ENCODE measurements at places on chromosomes 7 and 10.

GRCh38 chr10:120987359-120987758 lies 136.2 kb downstream of the WDR11 start:
- no peak for DNase-seq

DNA sequence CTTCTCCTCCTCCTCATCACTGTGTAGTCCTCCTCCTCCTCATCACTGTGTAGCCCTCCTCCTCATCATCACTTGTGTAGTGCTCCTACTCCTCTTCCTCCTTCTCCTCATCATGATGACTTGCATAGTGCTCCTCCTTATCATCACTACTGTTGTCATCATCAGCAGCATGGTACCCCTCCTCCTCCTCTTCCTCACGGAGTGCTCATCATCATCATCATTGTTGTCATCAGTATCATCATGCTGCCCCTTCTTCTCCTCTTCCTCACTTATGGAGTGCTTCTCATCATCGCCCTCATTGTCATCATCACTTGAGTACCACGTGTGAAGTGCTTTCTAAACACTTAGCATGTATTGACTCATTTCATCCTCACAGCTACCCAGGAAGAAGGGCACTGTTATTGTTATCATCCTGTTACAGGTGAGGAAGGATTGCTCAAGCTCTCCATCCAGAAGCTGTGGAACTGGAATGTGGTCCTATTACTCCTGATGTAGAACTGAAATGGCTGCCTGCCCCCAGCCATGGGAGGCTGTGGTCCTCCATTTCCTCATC lies 122.8 kb upstream of the SHH start:
- no peak for DNase-seq

DNA sequence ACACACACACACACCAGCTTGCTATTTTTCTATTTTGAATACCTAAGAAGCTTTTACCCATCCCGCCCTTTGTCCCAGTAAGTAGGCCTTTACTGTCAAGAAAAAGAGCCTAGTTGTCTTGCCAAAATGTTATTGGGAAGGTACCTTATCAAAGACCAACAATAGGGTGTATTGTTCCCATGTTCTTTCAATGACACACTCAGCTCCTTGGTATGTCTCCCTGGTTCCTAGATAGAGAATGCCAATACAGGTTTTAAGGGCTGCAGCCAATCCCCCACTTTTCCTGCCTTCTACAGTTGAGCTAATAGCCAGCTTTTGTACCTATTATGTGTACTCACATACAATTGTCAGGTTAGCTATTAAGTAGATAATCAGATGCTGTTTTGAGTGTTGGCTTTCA lies 92.0 kb upstream of the LRRTM3 start:
- no peak for DNase-seq

DNA sequence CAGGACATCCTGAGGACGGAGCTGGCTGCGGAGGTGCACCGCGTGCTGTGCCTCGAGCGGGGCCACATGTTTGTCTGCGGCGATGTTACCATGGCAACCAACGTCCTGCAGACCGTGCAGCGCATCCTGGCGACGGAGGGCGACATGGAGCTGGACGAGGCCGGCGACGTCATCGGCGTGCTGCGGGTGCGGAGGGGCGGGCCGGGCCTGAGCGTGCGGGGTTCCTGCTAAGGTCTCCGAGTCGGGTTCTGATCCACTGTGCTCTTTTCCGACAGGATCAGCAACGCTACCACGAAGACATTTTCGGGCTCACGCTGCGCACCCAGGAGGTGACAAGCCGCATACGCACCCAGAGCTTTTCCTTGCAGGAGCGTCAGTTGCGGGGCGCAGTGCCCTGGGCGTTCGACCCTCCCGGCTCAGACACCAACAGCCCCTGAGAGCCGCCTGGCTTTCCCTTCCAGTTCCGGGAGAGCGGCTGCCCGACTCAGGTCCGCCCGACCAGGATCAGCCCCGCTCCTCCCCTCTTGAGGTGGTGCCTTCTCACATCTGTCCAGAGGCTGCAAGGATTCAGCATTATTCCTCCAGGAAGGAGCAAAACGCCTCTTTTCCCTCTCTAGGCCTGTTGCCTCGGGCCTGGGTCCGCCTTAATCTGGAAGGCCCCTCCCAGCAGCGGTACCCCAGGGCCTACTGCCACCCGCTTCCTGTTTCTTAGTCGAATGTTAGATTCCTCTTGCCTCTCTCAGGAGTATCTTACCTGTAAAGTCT lies 10.4 kb downstream of the ATG9B start:
- DNase-seq, result peak; percentile 65

GRCh38 chr10:12455766-12456165 lies 106.4 kb downstream of the CAMK1D start:
- DNase-seq, result peak; percentile 66

DNA sequence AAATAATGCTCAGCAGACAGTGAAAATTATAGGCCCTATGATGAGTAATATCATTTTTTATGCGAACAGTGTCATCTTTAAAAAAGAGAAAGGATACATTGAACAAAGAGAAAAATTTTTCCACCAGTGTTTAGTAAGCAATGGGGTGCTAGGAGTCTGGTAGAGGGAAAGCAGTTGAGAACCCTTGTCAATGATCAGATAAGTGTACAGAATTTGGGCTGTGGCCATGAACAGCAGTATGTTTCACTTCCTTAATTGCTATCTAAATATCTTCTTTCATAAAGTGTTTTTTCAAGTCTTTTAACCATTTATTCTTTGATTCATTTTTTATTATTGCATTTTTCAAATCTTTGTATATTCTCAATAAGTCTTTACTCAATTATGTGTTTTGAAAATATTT lies 750.7 kb upstream of the KCND2 start:
- no peak for DNase-seq

DNA sequence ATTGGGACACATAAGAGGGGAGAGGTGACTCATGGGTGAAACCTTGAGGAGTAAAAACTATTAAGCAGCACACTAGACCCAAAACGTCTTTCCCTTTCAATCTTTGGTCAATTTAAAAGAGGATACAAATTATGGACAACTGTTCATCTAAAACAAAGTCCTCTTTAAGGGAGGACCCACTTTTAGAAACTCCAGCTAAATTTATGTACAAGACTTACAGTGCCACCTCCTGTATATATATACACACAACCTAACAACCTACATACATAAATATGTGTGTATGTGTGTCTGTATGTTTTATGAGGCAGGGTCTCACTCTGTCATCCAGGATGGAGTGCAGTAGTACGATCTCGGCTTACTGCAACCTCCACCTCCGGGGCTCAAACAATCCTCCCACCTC lies 18.1 kb upstream of the ZC3HAV1 start:
- no peak for DNase-seq

DNA sequence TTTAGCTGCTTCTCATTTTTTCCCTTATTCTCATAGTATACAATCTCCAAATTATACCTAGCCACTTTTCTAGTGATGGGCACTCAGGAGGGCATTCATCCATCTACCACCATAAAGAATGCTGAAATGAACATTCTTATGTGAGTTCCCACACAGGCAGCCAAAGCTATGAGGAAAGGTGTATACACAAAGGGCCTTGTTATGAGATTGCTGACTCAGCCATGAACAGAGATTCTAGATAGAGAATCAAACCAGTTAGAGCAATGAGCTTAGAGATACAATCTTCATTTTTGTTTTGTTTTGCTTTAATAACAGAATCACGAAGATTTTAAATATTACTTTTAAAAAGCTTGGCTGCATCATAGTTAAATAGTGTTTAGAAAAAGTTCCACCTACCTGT lies 54.8 kb upstream of the TNKS2 start:
- DNase-seq, result no peak

GRCh38 chr10:132688580-132689420 lies 97.1 kb downstream of the NKX6-2 start:
- no peak for DNase-seq

DNA sequence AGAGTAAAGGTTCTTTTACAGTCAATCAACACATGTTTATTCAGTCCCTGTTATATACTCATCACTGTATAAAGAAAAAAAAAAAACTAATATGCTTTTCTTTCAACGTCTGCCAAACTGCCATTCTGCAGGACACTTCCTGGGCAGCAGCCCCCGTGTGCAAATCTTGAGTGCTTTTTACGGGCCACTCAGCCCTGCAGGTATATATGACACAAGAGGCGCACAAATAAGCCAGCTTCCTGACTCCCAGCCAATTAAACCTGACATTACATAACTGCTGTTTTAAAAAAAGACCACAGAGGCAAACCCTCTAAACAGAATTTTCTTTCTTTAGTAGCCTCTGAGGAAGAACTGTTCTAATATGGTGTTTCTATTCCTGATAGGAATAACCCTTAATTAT lies 263.0 kb upstream of the NEBL start:
- no peak for DNase-seq

- DNase-seq, result no peak
Measured at GRCh38 chr10:1320739-1321320, 264.6 kb downstream of the WDR37 start.

DNA sequence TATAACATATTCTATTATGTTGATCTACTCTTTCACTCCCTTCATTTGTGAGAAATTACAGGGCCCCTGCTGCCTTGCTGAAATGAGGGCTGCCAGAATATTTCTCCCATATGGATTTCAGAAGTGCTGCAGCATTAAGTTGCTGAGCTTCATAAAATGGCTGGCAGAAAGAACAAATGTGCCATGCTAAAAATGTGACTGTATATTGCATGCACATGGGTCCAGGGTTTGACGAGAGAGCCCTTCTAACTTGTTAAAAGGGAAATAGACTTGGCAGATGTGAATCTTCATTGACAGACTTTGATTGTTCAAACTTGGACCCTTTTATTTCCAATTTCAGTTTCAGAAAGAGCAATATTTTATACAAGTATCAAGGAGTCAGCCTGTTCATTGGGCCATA lies 468.6 kb downstream of the PHTF2 start:
- DNase-seq, result no peak

DNA sequence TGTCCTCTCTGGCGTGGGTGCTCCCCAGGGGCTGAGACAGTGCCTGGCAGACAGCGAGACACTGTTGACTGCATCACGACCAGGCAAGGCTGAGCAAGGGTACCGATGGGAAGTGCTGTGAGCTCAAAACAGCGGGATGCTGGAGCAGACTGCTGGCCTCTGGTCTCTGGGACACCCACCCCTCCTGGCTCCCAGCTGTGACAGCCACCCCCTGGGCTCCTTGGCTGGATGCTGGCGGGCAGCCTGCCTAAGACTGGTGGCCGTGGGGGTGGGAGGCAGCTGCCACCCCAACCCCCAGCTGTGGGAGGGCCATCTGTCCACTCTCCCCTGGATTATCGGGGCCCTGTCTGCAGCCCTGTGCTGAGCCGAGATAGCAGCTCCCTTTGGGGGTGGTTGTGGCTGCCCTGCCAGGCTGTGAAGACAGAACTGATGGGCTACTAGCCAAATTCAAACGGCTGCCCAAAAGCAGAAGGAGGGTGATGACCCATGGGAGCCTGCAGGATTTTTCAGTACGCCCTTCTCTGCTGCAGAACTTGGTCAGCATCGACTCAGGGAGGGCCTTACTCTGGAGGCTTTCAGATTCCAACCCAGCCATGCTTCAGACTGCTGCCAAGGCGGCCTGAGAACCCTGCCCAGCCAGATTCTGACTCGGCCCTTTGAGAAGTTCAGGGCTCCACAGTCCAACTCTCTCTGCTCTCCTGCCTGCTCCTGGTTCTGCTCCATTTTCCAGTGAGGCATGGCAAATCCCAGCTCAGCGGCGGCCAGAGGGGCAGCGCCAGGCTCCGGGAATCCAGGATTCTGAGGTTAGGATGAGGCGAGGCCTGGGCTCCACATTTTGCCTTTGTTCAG lies 125.3 kb downstream of the NEURL1 start:
- DNase-seq, result peak; percentile 31

DNA sequence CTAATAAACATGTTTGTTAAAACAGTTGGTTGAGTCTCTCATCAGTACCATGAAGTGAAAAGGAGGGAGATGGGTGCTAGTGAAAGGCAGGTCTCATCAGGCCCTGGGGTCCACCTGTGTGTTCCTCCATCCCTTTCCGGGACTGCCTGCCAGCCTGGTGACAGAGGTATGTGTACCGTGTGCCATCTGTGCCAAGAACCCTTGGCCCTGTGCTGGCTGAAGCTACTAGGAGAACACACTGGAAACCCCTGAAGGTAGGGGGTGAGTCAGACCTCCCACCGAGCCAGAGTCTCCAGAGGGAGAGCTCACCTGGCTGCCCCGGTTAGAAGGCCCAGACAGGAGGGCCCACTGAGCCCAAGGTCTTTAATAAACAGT lies 2.3 kb downstream of the DDIT4 start:
- no peak for DNase-seq

GRCh38 chr7:81029511-81029910 lies 110.7 kb upstream of the SEMA3C start:
- DNase-seq, result no peak

- no peak for DNase-seq
Measured at GRCh38 chr10:95503001-95503400, 58.2 kb downstream of the SORBS1 start.

GRCh38 chr7:80847027-80847426 lies 71.8 kb downstream of the SEMA3C start:
- DNase-seq, result no peak

GRCh38 chr10:14389981-14390590 lies 59.4 kb upstream of the FRMD4A start:
- DNase-seq, result no peak

DNA sequence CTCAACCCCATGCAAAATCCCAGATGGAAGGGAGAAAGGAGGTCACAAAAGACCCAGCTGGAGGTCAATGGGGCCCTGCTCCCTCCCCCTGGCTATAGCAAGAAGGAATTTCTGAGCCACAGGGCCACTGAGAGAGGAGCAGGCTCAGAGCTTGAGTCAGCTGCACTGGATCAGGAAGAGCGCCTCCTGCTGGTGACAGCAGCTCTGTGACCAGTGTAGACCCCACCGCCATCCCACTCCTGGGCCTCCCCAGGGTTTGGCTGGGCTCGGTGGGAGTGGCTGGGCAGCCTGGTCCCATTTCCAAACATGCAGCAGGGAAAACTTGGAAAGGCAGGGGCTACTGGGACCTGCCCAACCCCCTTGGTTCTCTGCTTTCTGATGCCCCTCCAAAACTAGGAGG lies 31.5 kb upstream of the PRLHR start:
- DNase-seq, result no peak

DNA sequence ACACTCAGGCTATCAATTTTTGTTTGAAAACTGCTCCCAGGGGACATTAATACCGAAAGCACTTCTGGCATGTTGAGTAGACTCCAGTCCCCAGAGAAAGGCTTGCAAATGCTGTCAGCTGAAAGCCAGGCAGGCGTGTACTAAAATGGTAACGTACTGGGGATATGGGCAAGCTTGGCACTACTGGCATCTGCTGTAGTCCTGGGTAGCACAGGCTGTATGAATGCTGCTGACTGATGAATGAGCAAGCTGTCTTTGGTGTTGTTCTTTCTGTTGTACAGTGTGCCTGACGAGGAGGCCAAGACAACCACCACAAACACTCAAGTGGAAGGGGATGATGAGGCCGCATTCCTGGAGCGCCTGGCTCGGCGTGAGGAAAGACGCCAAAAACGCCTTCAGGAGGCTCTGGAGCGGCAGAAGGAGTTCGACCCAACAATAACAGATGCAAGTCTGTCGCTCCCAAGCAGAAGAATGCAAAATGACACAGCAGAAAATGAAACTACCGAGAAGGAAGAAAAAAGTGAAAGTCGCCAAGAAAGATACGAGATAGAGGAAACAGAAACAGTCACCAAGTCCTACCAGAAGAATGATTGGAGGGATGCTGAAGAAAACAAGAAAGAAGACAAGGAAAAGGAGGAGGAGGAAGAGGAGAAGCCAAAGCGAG lies 53.5 kb upstream of the AGBL3 start:
- peak; percentile 29 for DNase-seq

Measured in suppressor macrophage treated with lipopolysaccharide for 4 hours (primary cell).